ENCODE measurements at places on chromosomes 7 and 10.

GRCh38 chr7:15937571-15937970 is 251.1 kb upstream of the MEOX2 start:
- no peak for DNase-seq

DNA sequence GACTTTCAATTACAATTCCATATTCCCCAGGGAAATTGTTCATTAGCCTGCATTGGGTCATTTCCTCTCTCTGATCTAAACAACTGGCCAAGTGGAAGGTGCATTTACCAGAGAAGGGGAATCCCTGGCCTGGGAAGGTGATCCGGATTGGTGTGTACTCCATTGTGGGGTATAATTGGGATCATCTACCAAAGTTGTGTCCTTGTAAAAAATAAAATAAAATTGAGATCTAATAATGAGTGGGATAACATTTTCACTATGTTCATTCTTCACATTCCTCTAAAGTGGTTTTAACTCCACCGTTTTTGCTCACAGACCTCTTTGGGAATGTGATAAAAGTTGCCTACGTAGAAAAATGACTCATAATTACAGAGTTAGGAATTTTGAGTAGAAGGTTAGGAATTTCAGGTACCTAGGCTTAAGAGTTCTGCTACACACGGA is 22.8 kb downstream of the ARL5B start:
- DNase-seq, result no peak

- no peak for DNase-seq
Observed at GRCh38 chr7:74625446-74625845, 32.1 kb upstream of the GTF2I start.

- no peak for DNase-seq
Observed at GRCh38 chr10:95476469-95477174, 84.5 kb downstream of the SORBS1 start.

DNA sequence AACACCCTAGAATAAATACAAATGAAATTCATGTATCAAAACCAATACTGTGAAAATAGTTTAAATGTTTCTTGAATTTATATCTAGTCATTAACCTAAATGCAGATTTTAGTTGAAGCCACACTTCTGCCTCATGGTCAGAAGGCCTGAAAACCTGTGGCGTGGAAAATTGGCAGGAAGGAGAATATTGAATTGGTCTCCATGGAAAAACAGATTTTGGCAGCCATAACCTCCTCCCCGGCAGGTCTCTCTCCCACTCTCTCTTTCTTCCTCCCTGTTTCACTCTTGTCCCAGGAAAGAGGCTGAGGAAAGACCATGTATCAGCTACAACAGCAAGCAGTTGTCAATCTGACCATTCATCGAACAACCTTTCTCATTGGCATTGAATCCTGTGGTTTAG is 160.6 kb upstream of the YAE1 start:
- DNase-seq, result no peak

DNA sequence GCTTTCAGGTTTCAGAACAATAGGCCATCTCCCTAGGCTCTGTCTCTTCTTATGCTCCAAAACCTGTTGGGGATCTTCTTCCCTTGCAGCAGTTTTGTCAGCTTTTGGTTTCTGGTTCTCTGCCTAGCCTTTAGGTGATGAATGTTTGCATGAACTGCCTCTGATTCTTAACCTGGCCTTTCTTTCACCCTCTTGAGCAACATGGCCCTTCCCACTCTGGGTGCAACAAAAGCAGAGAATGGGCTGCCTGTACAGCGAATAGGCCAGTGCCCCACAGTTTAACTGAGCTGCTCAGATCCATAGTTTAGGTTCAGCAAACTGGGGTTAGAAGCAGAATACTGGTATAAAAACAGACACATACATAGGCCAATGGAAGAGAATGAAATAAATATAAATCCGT is 18.1 kb upstream of the NUP205 start:
- DNase-seq, result no peak
